Natural killer cell (primary cell): ENCODE measurements at places on chromosomes 7 and 10. TPM values are rescaled to one million over a fixed set of nuclear protein-coding genes. Genes with fewer than 3 reads are reported as not detected.

The SDHAF3 gene
- total RNA-seq, result 10.4 TPM

The C10orf67 gene
- not detected for total RNA-seq

The LDB3 gene
- total RNA-seq, result 0.12 TPM

The CNTNAP2 gene
- total RNA-seq, result 1.1 TPM
